HEK293T (cell line): ENCODE measurements at places on chromosomes 6 and 20.

- DNase-seq = no peak
Observed at GRCh38 chr20:19368351-19368750, 155.9 kb downstream of the SLC24A3 start.

DNA sequence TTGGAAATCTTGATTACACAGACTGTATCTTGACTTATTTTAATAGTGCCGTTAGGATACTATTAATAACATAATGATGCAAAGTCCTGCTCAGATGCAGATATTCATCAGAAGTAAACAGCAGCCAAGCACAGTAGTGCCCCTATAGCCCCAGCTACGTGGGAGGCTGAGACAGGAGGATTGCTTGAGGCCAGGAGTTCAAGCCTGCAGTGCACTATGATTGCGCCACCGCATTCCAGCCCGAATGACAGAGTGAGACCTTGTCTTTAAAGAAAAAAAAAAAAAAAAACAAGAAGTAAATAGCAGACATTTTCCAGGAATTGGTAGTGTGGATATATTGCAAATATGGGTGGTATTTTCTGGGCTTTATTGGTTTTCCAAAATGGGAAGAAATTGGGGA lies 61.8 kb downstream of the TULP4 start:
- no peak for DNase-seq

- DNase-seq = peak; percentile 37
Observed at GRCh38 chr6:96787846-96788580, 49.3 kb downstream of the GPR63 start.

DNA sequence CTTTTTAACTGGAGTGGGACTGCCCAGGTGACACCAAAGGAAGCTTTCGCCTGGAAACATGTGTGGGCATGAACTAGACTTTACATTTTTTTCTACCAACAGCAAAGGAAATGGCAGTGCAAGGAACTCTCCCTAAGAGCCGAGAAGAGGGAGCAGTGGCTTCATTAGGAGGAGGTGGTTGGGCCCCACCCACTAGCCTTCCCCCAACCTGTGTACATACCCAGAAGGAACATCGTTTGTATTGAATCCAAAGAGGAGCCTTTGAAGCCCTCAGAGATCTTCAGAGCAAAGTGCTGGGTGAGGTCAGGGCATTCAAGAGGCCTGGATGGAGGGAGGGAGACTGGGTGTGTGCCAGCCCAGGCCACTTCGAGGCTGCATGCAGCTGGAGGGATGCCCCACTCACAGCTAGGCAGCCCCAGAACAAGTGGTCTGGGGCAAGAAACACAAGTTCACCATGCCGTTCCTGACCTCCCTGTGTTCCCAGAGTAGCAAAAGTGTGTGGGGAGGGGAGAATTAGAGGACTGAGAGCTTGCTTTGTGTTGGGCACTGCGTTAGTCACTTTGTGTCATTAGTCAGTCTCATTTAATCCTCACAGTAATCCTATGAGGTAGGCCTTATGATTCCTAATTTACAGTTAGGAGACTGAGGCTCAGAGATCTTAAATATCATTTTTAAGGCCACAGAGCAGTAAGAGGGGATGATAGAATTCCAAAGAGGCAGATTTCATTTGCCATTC lies 191.6 kb upstream of the SUPT3H start:
- DNase-seq = no peak

DNA sequence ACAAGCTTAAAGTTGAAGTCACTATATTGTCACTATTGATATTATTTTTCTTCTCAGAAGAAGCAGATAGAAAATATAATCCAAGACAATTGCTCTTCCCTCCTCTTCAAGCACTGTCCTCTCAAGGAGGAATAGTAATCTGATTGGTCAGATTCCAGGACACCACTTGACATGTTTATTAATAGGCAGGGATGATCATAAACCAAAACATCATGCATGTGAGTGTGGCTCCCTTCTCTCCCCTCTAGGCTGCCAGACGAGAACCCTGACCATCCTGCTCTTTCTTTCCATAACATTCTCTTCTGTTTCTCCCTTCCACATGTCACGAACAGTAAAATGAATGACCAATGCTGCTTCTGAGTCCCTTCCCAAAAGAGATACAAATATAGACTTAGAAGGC lies 7.5 kb downstream of the ATG5 start:
- no peak for DNase-seq

DNA sequence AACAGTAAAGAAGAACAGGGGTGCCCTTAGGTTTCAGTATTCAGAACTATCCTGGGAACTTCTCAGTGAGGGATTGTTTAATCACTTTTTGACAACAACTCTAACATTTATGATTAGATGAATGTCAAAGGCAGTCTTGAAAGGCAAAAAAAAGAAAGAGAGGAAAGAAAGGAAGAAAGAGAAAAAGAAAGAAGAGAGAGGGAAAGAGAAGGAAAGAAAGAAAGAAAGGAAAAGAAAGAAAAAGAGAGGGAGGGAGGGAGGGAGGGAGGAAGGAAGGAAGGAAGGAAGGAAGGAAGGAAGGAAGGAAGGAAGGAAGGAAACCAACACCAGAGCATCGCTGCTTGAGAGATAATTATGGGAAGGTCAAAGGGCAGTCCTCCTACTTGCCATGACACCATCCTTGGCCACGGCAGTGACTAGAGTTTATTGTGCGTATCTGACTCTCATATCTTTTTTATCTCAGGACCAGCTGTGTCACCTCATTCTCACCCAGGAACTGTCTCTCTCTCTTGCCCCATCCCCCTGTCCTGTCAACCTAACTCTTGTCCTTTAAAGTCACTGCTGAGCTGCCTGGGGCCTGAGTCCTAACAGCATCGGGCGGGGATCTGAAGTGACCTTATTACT lies 96.8 kb upstream of the ATXN1 start:
- DNase-seq = no peak

DNA sequence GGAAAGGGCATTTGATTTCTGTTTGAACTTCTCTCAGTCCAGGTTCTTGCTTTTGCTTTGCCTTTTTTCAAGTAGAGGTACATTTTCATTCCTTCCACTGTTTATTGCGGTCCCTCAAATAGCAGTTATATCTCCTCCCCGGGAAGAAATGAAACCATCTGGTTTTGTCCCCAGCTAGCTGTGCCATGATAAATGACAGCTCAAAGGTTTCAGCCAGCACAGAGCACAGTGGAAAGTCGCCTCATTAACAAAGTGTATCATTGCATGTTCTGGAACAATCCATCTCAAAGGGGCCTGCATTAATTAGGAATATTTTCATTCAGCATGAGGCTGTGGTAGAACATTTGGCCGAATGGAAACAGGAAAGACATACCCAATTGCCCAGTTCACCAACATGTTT lies 146.0 kb downstream of the EDN3 start:
- DNase-seq = no peak

DNA sequence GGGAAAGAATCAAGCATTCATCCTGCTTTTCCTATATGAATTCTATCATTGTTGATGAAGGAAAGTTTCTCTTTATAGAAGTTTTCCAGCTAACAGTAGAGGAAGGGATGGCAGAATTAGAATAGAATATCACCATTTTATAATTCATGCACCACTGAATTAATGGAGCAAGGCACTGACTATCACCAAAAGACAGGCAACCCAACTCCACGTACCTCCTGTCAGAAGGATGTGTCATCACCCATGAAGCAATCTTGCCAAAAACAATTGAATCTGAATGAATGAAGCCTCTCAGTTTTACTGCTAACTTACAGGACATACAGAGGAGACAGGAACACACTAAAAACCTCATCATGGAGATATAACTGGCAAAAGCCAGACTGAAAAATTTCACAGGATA lies 122.4 kb downstream of the NFATC2 start:
- no peak for DNase-seq

DNA sequence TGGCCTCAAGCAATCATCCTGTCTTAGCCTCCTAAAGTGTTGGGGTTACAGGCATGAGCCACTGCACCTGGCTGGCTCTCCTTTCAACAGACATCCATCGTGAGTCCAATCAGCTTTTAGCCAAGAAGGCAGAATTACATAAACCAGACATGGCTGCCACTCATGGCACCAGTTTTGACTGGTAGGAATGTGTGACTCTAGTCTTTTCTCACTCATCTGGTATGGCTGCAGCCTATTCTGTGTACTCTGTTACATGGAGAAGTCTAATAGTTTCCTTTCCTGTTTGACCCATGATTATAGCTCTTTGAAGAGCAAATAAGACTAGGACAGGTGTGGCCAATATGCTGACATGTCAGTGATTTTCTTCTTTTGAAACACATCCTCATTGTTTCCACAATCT lies 27.0 kb upstream of the RNF144B start:
- no peak for DNase-seq

- no peak for DNase-seq
Observed at GRCh38 chr6:92828788-92829187, 590.6 kb downstream of the EPHA7 start.

- DNase-seq = no peak
Observed at GRCh38 chr6:36719126-36719525, 21.5 kb downstream of the RAB44 start.

- peak; percentile 70 for DNase-seq
Observed at GRCh38 chr6:157020881-157021343, 243.7 kb downstream of the ARID1B start.

DNA sequence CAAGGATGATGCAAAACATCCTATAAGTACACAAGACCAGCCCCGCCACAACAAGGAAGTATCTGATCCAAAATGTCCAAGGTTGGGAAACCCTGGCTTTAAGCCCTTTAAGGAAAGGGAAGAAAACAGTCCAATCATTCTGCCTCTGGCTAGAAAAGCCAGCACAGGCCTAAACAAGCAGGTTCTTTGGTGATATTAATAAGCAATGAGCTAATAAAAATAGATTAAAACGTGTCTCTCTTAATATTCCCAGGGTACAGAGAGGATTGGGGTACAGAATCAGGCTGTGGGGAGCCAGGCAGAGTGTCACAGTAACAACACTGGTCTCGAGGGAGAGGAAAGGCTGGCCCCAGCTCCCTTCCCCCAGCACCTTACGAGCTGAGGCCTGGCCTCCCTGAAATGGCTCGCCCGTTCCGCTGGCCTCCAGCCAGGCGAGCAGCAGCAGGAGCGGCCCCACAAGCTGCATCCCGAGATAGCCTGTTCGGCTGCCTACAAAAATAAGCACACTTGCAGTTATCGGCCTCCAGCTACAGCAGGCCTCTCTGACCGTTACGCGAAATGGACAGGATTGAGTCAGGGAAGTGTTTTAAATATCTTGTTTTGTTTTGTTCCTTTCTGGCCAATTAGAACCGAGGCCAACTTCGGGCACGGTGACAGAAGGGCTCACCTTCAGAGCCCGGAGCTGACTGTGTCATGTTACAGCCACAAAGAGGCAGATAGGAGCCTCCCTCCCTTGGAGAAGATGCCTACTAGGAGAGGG lies 4.0 kb upstream of the ZMYND8 start:
- peak; percentile 55 for DNase-seq

GRCh38 chr20:31816221-31816620 lies 2.9 kb upstream of the MYLK2 start:
- DNase-seq = no peak

DNA sequence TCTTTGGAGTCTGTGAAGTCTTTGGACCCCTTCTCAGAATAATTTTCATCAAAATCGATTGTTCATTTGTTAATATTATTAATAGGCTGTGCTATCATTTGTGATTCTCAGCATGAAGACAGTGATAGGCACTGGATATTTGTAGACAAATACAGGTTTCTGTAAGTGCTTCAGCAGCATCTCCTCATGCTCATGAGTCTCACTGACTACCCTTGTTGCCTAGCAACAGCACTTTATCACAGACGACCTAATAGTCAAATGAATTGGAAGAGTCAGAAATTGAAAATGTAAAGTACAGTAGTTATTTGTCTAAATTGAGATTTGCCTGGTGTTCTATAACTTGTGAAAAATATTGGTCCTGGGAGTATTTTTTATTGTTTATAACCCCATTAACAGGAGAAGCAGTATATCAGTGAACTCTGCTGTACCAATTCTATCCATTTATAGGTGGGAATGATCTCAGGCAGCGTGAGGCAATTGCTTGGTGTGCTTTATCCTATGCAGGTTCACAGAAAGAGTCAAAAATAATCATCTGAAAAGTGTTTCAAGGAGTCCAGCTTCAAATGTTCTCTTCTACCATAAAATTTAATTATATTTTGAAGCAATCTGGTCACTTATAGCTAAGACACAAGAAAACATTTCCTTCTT lies 684.6 kb downstream of the RFPL4B start:
- DNase-seq = no peak

DNA sequence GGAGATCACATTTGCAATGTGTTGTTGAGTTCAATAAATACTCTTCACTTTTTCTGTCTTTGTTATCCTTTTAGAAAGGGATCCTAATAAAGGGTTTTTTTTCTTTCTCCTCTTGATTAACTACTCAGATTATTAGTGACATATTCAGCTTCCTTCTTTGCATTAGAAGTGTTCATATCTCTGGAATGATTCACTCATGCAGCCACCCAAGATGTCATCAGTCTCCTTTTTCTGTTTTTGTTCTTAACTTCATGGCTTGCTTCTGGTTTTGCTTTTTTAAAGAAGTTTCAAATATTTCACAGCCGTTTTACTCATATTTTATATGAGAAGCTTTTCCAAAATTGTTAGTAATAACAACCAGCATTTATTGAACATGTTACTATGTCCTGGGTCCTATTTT lies 187.6 kb downstream of the TMEM242 start:
- DNase-seq = no peak

GRCh38 chr20:7855545-7855944 lies 84.7 kb downstream of the HAO1 start:
- no peak for DNase-seq

DNA sequence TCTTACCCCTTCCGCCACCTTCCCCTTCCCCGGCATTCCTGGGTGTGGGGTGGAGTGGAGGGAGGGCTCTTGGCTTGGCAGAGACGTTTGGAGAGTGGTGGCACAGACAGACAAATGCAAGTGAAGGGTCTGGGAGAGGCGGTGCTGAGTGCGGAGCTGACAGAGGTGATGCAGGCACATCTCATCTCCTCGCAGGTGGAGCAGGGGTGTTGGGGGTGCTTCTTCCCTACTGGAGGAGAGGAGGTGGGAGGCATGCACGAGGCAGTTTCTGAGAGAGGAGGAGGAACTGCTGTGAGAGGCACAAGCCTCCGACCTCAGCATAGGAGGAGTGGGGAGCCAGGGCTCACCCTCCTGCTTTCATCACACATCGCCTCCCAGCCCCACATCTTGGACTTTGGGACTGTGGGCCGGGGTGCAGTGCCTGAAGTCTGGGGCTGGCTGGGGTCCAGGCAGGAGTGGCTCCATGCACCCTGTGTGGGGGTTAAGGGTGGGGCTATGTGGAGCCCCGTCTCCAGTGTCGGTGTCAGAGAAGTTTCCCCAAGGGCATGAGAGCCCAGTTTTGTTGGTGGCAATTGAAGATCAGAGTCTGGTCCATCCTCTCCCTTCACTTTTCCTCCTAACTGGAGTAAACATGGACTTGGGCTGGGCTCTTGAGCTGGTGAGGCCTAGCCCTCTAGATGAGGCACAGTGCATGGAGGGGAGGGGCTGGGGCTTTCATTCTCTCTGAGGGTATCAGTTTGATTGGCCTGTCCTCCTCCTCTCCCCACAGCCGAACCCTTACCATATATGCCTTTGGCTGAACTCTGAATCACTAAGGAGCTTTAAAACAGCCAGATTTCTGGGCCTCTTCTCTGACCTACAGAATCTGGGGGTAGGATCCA lies 20.2 kb upstream of the SLC22A7 start:
- no peak for DNase-seq
